ENCODE measurements at places on chromosomes 11 and 22. TPM values are rescaled to one million over a fixed set of nuclear protein-coding genes. Genes with fewer than 3 reads are reported as not detected.

DNA sequence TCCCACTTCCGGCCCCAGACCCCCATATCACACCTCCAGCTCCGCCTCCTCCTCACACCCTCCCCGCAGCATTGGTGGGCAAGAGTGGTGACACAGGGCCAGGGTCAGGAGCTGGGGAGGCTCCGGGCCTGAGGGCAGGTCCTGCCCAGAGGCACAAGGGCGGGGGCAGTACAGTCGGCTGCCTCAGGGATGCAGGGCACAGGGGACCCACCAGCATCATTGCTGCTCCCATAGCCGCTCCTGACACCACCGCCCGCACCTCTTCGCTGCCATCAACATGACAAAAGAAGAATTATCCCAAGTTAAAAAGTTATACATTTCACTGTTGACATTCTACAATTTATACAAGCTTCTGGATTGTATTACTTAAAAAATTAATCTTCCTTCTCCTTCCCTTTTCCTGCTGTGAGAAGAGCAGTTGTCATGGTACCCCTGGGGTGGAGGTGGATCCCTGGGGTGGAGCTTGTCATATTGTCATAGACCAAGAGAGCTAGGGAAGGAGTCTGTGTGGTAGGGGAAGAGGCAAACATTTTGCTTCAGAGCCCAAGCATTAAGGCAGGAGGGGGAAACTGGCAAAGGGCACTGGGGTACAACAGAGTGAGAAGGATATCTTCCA lies 4.1 kb downstream of the SBF2 start:
- no peak for DNase-seq

- no peak for DNase-seq
Measured at GRCh38 chr11:108197351-108197750, 25.1 kb downstream of the NPAT start.

DNA sequence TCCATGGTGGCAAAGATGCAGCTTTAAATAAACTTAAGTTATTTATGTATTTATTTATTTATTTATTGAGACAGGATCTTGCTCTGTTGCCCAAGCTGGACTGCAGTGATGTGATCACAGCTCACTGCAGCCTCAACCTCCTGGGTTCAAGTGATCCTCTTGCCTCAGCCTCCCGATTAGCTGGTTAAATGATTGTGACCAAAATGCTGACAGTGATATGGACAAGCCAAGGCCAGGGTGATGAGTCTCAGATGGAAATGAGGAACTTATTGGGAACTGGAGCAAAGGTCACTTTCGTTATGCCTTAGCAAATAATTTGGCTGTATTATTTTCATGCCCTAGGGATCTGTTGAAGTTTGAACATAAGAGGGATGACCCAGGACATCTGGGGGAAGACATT lies 9.3 kb upstream of the LRP5 start:
- no peak for DNase-seq

GRCh38 chr11:32290783-32291182 lies 144.6 kb downstream of the WT1 start:
- DNase-seq: no peak

DNA sequence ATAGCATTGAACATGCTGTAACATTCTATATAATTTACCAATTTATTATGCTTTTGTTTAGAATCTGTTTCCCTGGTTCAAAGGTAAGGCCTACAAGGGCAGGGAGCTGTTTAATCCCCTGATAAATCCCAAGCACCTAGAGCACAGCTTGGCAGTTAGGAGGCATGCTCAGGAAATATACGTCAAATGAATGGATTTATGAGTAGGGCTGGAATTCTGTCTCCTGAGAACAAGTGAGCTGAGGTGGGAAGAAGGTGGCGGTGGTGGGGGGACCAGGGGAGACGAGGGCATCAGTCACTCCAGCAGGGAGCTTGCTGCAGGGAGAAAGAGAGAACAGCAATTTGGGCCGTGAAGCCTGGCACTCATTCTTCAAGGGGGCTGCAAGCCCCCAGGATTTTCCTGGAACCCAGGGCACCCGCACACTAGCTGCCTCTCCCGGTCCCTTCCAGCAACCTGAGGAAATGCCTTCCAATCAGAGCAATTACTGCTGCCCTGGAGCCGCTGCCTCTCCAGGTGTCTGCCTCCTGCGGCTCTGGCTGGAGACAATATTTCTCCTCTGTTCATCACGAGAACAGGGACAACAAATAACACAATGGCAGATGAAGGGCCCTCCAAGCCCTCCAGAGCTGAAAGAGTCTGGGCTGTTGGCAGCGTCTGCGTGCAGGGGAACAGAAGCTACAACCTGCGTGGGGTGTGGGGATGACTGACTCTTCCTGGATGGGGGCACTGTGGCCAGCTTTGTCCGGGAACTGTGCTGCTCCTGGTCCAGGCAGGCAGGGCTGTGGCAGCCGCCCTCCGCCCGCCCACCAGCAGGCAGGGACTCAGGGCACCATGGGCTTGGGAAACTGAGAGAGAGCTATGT lies 233.4 kb downstream of the ST3GAL4 start:
- no peak for DNase-seq

DNA sequence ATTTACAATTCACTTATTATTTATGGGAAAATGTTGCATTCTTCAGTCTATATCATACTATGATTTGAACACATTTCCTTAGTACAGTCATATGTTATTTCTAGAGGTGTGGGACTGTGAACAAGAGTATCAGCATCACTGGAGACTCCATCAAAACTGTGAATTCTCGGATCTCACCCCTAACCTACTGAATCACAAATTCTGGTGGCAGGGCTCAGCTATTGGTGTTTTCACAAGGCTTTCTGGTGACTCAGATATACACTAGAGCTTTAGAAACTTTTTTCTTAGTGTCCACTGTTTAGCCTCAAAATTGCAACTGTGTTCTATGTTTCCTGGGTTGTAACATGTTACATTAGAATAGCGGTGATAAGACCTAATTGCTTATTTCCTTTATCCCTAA lies 352.9 kb upstream of the DDI1 start:
- no peak for DNase-seq

GRCh38 chr11:114133548-114134329 lies 74.2 kb downstream of the ZBTB16 start:
- DNase-seq: no peak

DNA sequence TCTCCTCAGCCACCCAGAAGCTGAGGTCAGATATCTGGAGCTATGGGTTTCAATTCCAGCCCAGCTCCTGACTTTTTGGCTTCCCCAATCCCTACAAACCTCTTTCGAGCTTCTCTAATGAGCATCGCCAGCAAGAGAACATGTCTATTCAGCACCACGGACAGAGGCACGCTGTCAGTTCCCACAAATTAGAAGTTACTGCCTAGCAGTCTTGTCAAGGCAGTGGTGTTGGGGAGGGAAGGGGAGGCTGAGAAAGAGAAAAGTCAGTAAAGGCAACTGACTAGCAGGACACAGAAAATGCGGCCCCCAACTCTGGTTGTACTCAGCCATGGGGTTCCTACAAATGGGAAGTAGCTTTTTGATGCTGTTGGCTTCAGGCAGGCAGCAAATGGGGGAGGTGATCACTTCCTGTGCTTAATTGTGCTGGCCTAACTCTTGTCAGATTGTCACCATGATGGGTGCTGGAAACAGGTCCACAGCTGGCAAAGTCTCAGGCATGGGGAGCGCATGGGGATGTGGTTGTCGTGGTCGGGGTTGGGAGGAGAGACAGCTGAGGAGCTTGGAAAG lies 205.9 kb downstream of the ST3GAL4 start:
- DNase-seq: no peak

DNA sequence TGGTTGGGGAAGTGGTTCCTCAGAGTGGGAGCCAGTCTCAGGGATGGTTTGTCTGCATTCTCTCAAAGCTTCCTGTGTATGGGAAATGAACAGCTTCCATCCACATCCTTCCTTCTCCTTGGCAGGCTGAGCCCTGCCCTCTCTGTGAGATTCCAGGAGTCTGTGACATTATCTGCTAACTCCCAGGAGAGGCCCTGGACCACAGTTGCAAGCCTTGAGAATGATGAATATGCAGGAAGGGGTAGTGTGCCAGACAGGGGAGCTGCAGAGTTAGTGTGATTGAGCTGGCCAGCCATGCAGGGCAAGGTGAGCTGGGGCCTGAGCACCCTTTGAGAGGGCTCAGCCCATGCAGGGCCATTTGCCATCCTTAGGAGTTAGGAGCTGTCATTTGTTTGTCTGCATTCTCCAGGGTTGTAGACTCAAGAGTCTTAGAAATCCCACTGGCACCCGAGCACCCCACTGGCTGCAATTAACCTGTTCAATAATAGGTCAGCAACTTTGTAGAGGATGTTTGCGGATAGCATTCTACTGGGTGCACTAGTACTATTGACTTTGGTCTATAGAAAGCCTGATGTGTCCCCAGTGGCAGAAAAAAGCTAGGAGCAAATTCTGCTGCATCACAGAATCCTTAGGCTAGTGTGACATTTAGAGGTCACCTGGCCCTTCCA lies 299.0 kb upstream of the CADM1 start:
- no peak for DNase-seq

DNA sequence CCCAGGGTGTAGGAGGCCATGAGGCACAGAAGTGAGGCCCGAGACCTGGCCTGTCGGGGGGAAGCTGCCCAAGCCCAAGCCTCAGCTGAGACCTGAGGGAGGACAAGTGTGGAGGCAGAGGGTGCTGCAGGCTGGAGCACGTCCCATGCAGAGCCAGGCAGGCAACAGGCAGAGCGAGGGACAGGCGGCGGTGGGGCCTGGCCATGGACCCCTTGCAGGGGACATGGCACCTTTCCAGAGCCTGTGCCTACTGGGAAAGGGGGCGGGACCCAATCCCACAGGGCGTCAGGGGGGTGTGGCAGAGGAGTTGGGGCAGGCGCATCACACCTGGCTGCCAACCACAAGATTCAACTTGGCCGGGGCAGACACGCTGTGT lies 4.3 kb downstream of the TNNI2 start:
- no peak for DNase-seq

DNA sequence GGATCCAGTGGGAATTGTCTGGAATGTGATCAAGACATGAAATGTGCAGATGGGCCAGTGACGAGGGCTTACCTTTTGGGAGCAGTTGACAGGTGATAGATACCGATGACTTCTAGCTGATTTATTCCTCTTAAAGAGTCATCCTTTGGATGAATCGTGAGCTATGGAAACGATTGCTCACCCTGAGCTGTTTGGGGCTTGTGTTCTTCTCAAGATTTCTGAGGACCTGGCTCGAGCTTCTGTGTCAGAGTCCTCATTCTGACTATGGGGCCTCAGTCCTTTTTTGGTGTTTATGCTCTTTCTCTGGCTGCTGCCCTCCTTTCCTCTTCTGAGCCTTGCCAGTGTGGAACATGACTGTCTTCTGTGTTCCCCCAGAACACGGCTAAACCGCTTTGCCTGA lies 11.9 kb upstream of the AMPD3 start:
- DNase-seq: no peak

DNA sequence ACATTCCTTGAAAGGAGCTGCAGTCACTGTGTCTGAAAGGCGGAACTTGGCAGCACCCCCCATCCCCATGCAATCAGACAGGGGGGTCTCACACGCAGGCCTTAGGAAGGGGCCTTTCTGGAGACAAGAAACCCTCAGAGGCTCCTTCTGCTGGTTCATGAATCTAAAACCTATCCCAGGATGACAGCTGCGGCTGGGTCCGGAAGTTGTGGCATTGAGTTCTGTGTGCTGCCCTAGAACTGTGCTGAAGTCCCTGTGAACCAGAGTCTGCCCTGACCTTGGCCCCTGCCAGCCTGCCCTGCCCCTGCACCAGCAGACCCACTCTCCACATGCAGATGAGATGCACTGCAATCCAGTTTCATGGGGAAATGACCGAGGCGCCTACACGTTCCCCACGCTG lies 268.0 kb downstream of the CTTN start:
- DNase-seq: no peak

DNA sequence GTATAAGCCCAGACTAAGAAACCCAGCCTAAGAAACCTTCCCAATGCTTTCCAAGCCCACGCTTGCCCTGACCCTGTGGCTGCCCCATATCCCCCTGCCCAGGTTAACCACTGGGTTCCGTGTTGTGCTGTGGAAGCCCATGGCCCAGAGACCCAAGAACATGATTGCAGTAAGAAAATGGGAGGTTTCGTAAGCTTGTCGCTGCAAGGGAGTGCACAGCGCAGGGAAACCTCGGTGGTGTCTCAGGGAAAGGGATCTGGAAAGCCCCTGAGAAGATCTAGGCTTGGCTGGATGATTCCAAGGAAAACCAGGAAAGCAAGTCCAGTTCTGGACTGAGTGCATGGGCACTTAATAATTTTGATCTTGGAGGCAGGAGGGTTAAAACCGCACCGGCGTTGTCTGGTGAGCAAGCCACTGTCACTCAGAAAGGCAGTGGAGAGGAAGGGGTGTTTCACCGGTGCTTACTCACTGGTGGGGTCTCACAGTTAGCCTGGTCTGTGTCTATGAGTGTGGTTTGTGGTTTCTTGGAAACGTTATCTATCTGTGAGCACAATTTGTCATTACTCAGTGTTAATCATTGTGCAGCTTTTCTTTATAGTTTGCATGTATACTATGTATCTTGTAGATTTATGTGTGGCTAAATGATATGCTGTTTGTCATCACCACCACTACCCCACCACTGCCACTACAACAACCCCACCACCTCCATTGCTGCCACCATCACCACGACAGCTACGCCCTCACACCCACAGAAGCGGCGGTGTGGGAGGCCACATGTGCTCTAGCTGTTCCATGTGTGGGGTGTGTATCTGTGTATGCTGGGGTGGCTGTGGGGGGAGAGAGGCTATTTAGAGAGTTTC lies 53.3 kb upstream of the PRDM11 start:
- DNase-seq: no peak

DNA sequence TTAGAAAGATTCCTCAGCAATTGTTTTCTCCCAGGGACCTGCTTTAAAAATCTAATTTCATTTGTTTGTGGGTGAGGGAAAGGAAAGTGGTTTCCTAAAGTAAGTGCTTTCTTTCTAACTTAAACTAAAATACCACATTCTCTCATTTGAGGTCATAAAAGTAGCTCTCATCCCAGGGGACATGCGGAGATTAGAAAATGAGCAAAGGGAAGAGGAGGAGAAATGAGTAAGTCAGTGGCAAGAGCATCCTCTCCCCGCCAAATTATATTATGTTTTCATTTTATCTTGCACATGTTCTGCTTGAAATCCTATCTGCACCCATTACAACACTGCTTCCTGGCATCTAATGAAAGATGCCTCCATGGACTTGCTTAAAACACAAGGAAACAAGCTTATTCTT lies 191.4 kb downstream of the ARHGAP42 start:
- no peak for DNase-seq

DNA sequence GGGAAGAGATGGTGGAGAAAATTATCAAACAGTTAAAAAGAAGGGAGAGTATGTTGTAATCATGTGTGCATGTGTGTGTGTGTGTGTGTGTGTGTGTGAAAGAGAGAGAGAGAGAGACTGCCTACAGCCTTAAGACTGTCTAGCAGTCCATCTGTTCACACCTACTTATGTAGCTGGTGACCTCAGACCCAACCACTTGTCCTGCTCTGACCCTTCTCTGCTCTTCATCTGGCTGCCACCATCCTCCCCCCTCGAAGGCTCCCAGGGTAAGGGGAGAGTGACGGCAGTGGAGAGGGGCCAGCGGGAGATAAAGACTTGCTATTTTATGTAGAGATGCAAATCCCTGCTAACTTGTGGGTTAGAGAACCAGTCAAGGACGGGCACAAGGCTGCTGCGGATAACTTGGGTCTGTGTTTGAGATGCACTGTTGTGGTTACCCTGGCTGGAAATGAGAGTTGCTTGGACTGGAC lies 24.9 kb upstream of the GRAMD1B start:
- DNase-seq: no peak

The SYT7 gene
- total RNA-seq: not detected

The LGALS1 gene
- 154 TPM for total RNA-seq

The DEUP1 gene
- total RNA-seq: not detected

The CDKN1C gene
- 0.91 TPM for total RNA-seq

The RASSF10 gene
- not detected for total RNA-seq

The ALDH3B2 gene
- not detected for total RNA-seq

The CARD18 gene
- total RNA-seq: not detected

The CARD16 gene
- total RNA-seq: 55.4 TPM

The CHRM1 gene
- not detected for total RNA-seq

The TRIM51 gene
- not detected for total RNA-seq

The SPTBN2 gene
- total RNA-seq: 0.23 TPM
